ENCODE measurements at places on chromosomes 1 and 21. TPM values are rescaled to one million over a fixed set of nuclear protein-coding genes. Genes with fewer than 3 reads are reported as not detected.

The ZBTB18 gene
- 3.6 TPM for polyA plus RNA-seq

The UBE2U gene
- not detected for polyA plus RNA-seq

The FCRLA gene
- polyA plus RNA-seq: 0.51 TPM

The CLIC6 gene
- polyA plus RNA-seq: not detected

The NLRP3 gene
- 400 TPM for polyA plus RNA-seq

The AQP10 gene
- polyA plus RNA-seq: not detected

The LCA5L gene
- polyA plus RNA-seq: not detected

The HHAT gene
- 1.1 TPM for polyA plus RNA-seq

The LAMB3 gene
- 0.29 TPM for polyA plus RNA-seq

The PGLYRP4 gene
- polyA plus RNA-seq: not detected

The FCER1A gene
- polyA plus RNA-seq: 29.6 TPM

The PIAS3 gene
- polyA plus RNA-seq: 13.5 TPM

The NHLH1 gene
- 1.0 TPM for polyA plus RNA-seq

The RGSL1 gene
- not detected for polyA plus RNA-seq
